ENCODE measurements at places on chromosomes 6 and 20.
A peak's percentile ranks its signal among the peaks of the same experiment; 100 is the strongest.

- no peak for DNase-seq
These were observed 35.8 kb upstream of the TMEM14A start for GRCh38 chr6:52635049-52635577.

DNA sequence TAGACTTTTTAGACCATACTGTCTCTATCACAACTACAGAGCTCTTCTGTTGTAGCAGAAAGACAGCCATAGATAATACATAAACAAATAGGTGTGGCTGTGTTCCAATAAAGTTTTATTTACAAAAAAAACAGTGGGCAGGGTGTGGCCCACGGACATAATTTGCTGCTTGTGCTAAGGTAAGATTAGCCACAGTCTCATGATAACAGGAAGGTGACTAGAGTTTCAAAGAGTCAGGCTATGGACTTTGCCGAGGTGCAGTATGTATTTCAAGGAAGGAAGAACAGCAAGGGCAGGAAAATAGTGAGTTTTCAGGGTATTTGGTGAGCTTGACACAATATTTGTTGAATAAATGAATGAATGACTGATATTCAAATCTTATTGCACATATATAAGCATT, 20.2 kb downstream of the SOBP start:
- no peak for DNase-seq

GRCh38 chr6:31049518-31049917, 39.2 kb downstream of the MUC22 start:
- no peak for DNase-seq

DNA sequence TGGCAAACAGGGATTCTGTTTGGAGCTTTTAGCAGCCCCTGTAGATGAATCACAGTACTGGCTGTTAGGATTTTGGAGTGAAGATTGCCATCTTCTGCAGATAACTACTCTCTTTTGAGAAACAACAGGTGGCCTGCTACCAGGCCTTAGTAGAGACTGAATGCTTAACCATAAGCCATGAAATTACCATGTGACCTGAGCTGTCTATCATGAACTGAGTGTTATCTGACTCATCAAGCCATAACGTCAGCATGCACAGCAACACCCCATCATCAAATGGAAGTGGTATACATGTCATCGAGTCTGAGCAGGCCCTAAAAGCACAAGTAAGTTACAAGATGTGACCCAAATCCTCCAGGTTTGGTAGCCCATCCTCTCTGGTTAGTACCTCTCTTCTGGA, 132.6 kb downstream of the GPR63 start:
- DNase-seq, result no peak

DNA sequence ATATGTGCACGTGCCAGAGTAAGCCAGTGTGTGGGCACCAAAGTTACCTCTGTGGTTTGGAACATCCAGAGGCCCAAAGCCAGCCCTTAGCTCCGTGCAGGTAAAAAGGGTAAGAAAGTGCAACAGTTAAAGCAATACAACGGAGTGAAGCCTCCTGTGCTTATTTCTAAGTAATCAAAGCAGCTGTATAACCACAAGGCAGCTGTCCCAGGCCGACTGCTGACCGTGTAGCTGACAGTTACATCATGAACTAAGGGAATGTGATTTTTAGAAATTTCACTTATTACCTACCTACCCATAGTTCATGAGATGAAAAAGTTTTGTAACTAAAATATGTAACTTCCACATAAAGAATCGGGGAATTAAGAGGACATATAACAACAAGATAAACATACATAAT, 121.2 kb upstream of the QKI start:
- DNase-seq, result no peak

DNA sequence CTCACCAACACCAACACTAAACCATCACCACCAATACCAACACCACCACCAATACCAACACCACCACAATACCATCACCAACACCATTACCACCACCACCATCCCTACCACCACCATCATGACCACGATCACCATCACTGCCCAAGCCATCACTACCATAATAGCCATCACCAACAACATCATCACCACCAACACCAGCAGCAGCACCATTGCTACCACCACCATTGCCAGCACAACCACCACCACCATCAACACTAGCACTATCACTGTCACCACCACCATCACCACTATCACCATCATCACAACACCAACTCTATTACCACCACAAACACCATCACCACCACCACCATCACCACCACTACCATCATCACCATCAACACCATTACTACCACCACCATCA, 53.0 kb downstream of the TMEM242 start:
- DNase-seq, result no peak

- DNase-seq, result no peak
These were observed 55.5 kb downstream of the ARID1B start for GRCh38 chr6:156832669-156833068.

- DNase-seq, result no peak
These were observed 2.0 kb downstream of the HLA-F start for GRCh38 chr6:29724937-29725869.

- no peak for DNase-seq
These were observed 265.9 kb upstream of the CDYL start for GRCh38 chr6:4510317-4510716.

- peak; percentile 83 for DNase-seq
These were observed 11.1 kb downstream of the YWHAB start for GRCh38 chr20:44896583-44896982.

GRCh38 chr6:43432009-43432945, 4.9 kb downstream of the ABCC10 start:
- no peak for DNase-seq

DNA sequence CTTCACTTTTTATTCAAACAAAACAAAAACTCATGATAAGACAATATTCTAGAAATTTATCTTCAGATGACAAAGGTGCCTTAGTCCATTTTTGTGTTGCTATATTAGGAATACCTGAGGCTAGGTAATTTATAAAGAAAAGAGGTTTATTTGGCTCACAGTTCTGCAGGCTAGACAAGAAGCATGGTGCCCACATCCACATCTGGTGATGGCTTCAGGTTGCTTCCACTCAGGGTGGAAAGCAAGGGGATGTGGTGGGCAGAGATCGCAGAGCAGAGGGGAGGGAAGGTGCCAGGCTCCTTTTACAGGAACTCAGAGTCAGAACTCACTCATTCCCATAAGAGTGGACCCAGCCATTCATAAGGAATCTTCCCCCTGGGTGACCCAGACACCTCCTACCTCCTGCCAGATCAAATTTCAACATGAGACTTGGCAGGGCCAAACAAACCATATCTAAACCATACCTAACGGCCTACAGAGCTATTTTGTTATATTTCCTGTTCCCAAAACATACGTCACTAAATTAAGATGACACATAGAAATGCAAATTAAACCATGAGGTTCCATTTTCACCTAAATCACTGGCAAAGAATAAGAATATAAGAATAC, 26.4 kb downstream of the ABHD12 start:
- no peak for DNase-seq

DNA sequence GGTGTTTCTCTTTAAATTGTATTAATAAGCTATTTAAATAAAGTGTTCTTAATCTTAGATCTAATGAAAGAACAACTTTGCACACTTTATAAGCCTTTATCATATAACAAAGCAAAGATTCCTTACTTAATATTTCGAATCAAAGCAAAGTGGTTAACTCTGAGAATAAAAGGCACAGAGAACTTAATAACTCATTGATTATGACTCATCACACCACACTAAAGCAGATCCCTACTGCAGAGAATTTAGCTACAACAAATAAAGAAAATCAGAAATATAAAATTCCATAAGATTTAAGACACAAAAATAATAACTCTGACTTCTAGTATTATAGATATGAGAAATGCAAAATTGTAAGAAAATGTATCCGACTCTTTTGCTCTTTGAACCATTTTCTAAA, 135.6 kb upstream of the RUNX2 start:
- no peak for DNase-seq

DNA sequence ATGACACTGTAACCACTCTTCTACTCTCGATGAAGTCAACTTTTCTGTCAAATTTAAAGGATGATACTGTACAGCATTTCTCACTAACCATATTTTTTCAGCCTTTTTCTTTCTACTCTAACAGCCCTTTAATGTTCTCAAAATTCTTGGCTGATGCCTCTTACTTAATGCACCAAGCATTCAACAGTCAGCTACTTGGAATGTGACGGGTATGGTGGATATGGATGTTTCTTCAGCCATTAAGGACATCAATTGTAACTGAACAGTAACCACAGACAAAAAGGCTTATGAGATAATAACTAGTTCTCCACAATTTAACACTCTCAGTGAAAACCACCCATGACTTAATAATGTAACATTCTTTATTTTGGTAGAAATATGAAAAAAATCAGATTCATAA, 467.2 kb upstream of the ZNF337 start:
- DNase-seq, result no peak

DNA sequence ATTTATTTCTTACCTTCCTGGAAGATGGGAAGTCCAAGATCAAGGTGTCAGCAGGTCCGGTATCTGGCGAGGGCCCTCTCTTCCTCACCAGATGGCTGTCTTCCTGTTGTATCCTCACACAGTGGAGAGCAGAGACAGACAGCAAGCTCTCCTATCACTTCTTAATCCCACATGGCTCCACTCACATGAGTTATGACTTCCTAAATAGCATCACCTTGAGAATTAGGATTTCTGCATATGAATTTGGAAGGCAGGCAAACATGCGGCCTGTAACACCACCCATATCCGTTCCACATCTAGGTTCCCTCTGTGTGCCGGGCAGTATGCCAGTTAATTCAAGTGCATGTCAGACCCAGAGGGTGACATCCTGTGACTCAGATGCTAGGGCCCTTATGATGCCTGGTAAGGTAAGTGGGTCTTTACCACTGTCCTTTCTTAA, 2.1 kb downstream of the RAET1E start:
- no peak for DNase-seq

- no peak for DNase-seq
These were observed 23.9 kb downstream of the PPP1R16B start for GRCh38 chr20:38829296-38829875.

DNA sequence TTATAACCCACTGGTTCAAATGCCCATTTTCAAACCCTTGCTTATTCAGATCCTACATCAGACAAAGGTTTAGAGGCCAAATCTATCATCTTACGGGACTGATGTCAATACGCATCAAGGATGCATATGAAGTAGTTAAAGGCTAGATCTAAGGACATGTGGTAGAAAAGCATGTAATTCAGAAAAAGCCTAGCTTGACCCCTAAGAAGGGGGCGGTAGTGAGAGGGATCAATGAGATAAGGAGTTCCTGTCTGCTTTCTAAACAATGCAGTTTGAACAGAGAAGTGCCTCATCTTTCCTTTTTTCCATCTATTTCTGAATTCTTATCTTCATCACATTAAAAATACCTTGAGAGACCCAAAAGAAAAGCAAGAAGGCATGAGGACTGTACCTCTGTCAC, 237.7 kb downstream of the ARHGAP18 start:
- DNase-seq, result no peak

DNA sequence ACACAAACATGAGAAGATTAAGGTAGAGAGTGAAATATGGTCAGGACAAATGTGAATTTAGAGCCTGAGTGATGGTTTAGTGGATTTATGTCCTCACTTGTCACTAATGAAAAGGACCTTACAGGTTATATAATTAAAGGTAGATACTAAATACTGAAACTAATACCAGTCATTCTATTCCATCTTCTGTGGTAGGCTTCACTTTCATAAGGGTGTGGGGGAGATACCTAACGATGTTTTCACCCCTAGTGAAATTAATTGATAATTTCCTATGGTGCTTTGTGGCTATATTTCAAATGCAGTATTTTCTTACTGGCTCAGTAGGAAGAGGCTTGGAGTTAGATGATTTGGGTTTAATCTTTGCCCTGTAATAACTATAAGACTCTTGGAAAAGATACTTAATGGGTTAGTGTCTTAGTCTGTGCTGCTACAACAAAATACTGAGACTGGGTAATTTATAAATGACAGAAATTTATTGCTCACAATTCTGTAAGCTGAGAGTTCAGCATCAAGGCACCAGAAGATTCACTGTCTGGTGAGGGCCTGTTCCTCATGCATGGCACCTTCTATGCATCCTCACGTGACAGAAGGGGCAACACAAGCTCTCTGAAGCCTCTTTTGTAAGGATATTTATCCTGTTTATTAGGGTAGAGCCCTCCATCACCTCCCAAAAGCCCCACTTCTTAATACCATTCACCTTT, 21.3 kb downstream of the RNF217 start:
- DNase-seq, result no peak

DNA sequence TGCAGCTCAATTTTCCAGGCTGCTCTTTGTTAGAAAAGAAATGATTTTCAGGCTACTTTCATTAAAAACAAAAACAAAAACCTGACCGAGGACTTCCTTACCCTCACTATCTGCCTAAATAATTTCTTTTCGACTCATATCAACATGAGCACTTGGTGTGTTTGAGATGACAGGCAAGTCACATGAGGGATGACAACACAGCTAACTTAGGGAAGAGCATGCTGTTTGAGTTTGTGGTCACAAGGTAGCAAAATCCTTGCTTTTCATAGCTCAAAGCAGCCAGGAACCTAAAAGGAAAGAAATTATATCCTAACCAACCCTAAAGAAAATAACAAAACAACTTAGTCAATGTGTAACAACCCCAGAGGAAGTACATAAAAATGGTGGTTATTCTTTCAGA, 459.5 kb downstream of the KIF16B start:
- no peak for DNase-seq

- no peak for DNase-seq
These were observed 10.2 kb upstream of the MICAL1 start for GRCh38 chr6:109465772-109466171.

GRCh38 chr20:3681931-3682781, at the start of gene ADAM33:
Gene ADAM33, minus strand, starts transcription at chr20:3682010. Its CDS starts 6 bp downstream, at chr20:3682004.
- no peak for DNase-seq

DNA sequence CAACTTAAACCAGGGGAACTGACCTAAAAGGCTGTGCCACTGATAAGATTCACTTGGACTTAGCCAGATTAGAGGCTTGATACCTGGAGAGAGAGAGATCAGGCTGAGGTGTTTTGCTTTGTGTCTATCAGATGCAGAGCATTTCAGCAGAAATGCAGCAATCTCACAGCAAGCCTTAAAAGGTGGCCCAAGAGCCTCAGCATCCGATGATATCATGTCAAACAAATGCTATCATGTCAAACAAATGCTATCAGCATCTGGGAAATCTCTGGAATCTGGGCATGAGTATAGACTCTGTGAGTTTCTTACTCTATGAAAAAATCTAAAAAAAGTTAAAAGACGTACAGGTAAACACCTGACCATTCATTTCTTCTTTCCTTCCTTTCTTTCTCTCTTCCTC, 718.9 kb downstream of the EYS start:
- DNase-seq, result no peak

DNA sequence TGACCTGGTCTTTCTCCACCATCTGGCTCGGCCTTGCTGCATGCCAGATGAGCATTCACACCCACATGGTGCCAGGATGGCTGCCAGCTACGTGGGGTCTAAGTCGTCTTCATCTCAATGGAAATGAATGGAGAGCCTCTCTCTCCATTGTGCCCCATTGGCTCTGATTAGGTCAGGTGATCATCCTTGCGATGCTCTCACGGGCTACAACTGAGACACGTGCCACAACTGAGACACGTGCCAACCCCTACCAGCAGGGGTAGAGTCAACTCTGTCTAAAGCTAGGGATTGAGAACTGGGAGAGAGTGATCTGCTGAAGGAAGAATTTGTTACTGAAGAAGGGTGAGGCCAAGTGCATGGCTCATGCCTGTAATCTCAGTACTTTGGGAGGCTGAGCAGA, 67.3 kb upstream of the RALY start:
- DNase-seq, result no peak
